Tibial nerve (tissue), 4 donors: ENCODE measurements at places on chromosomes 6 and 20. TPM values are rescaled to one million over a fixed set of nuclear protein-coding genes. Genes with fewer than 3 reads are reported as not detected.

MAP7 gene
- total RNA-seq = 1.5 TPM

DNA sequence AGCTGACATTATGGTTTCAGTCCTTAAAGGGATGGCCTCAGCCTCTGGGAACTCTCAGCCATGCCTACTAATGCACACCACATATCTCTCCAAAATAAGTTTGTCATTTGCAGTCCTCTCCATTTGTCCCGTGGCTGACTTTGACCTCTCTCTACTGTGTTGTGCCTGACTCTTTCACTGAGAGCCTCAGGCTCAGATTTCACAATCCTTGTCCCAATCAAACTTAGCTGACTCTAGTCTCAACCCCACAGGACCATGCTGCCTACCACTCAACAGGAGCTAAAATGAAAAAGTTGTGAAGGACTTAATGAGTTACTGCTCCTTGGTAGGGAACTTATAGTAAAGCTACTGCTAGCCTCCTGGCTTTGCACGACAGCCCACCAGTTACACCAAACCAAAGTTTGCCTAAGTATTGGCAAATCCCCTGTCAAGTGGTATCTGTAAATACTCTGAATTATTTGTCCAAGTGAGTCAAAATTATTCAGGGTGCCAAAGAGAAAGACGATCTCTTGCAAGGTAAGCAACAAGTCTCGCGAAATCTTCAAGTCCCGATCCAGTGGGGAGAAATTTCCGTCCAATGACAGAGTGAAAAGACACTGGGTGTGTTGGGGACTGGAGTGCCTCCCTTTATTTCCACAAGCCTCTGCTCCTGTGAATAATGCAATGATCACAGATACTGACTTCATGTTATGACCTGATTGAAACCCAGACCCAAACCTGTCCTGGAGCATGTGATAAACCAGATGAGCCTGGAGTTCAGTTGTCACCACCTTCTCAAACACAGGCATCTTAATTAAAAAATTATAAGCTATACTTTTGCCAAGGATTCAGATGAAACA, 124.4 kb upstream of the FOXQ1 start:
- no peaks in the 10 kb centered on the region for H3K27me3 ChIP-seq
- H3K27ac ChIP-seq = no peak overlapping the region
- DNase-seq = no peak

GRCh38 chr20:22771706-22772105, 187.3 kb upstream of the FOXA2 start:
- H3K27ac ChIP-seq = no peak overlapping the region
- no peak for DNase-seq
- H3K4me1 ChIP-seq = no peaks in the 10 kb centered on the region

DNA sequence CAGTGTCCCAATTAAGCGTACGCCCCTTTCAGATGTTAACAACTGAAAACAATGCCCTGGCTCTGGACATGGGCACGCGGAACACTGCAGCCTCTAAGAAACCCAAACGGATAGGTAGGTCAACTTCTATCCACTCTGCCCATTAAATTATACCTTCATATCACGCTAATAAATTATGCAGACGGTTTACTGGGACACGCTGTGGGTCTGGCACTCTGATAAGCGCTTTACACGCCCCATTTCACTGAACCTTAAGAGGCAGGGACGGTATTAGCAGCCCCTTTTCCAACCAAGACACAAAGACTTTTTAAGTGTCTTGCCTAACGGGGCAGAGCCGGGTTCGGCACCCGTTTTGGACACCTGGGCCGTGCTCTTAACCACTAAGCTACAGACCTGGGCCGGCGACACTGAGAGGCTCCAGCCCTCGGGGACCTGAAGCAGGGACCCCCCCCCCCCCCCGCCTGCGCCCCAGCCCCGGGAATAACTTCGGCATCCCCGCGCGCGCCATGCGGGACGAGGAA, 744 bp downstream of the STAU1 start:
- peak overlapping the region; percentile 87 for H3K4me3 ChIP-seq
- no peaks in the 10 kb centered on the region for H3K36me3 ChIP-seq
- H3K27me3 ChIP-seq = no peaks in the 10 kb centered on the region
- H3K4me1 ChIP-seq = peaks cover 12% of the 10 kb centered on the region
- peak overlapping the region; percentile 79 for H3K27ac ChIP-seq
- peak; percentile 6 for DNase-seq

GRCh38 chr6:112956696-112957535, 609.8 kb downstream of the RFPL4B start:
- no peaks in the 10 kb centered on the region for H3K4me1 ChIP-seq
- no peaks in the 10 kb centered on the region for H3K27me3 ChIP-seq
- no peak overlapping the region for H3K4me3 ChIP-seq
- no peak overlapping the region for H3K27ac ChIP-seq
